Gastroesophageal sphincter (tissue), 4 donors: ENCODE measurements at places on chromosomes 4 and X.

DNA sequence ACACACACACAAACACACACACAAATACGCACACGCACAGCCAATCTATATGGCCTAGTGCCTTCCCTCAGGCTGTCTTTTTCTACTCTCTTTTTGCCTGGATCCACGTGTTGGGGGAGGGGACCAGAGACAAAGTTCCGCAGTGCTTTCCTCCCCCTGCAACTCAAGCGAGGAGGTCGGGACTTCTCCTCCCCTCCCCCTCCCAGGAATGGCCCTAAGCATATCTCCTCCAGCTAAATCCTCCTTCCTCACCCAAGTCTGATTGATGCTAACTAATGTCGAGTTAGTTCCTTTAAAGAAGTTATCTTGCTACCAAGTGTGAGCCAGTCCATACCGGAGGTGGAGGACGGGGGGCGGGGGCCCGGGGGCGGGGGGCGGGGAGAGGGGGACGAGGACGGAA lies 141.2 kb upstream of the ZIC3 start:
- ATAC-seq: no peak

GRCh38 chr4:177907736-177908424 lies 465.6 kb upstream of the AGA start:
- no peak for ATAC-seq

- ATAC-seq: no peak
Measured at GRCh38 chr4:88244816-88245579, 39.4 kb downstream of the PPM1K start.

DNA sequence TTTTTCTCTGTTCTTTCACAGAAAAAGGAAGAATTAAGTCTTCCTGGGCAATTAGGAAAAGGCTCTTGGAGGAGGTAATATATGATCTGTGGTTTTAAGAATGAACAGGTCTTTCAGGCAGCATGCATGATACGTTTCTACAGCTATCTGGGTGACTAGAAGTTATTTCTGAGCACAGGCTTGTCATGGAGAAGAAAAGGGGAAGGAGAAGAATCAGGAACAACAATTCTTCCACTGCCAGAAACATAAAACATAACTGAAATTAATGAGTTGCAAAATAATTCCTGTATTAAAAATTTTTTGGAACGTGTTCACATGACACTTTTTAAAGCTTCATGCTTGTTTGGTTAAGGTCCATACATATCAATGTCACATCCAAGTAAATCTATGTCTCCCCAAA lies 17.7 kb upstream of the STIM2 start:
- ATAC-seq: no peak

DNA sequence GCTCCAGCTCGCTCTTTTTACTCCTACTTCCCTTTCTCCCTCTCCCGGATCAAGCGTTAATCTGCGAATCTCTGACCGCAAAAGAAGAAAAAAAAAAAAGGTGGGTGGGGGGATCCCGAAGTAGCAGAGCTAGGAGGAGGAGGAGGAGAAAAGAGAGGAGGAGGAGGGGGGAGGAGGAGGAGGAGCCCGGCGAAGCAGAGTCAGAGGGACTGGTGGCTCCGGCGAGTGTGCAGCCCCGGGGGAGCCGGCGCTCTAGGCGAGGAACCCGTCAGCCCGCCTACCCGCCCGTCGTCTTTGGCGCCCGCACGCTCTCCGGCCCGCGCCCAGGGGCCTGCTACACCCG lies at the start of gene NHSL2:
Gene NHSL2, plus strand, starts transcription at position 203 of the 343 bp plus-strand sequence.
- peak; percentile 57 for ATAC-seq

GRCh38 chr4:106371161-106371560 lies 2.6 kb upstream of the GIMD1 start:
- ATAC-seq: no peak

- ATAC-seq: no peak
Measured at GRCh38 chr4:850323-850945, 24.5 kb upstream of the CPLX1 start.

DNA sequence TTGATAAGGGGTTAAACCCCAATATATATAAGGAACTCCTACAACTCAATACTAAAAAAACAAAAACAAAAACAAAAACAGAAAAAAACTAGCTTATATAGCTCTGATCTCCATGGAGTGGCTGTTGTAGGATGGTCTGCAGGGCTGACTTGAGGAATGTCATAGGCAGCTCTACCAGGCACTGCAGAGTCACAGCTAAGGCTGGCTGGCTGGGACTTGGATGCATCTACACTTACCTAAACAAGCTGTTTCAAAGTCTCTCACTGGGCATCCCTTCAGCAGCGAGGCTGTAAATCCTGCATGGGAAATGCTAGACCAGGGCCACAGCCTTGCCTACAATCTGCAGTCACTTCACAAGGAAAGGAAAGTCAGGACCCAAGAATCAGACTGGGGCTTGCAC lies 61.3 kb downstream of the HOPX start:
- no peak for ATAC-seq

GRCh38 chrX:555725-556666 lies 74.6 kb upstream of the SHOX start:
- no peak for ATAC-seq

DNA sequence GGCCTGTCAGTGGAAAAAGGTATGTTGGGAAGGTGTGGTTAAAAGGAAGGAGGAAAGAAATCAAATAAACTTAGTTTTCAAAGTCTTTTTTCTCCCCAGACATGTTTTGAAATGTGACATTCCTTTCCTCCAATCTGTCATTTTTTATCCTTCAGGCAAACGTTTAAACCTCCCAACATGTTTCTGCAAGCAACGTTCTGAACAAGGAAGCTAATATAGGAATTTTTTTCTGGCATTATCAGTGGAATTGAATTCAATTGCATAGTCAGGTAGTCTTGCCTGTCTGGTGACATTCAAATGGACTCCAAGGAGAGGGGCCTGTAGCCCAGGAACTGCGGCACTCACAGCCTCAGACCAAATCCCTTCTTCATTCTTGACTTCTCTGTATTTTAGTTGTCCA lies 30.0 kb upstream of the RASSF6 start:
- ATAC-seq: no peak

- no peak for ATAC-seq
Measured at GRCh38 chr4:180966312-180966711, 1276.9 kb upstream of the TENM3 start.

DNA sequence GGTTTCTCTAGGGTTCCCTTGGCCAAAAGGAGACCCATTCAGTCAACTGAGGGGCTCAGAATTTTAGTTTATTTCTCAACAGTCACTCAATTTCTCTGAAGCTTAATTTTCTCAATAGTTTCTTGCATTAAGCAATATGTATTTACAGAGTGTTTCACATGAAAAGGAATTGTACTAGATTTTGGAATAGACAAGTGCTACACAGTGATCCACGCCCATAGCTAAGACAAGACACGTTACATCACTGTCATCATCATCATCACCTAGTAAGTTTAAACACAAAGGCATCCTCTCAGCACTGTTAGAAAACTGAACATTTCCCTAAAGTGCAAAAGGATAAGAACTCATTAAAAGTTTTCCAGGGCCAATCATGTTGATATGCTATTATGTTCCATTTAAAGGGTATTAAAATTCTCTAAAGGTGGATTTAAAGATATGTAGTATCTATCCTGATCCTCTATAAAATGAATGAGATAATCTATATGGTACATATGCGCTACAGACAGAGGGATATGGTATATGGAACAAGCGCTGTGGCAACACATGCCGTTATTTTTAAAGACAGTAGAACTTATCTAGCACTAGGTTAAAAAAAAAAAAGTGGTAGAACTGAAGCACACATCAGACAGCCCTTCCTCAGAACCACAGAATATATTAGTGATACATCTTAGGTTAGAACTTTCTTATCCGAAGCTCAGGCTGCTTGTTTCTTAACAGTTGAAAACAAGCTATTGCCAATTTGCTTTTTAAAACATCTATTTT lies 12.1 kb downstream of the PPA2 start:
- ATAC-seq: no peak
